ENCODE measurements at places on chromosomes 4 and X.

- no peak for DNase-seq
These were observed 30.4 kb downstream of the ADH7 start for GRCh38 chr4:99404595-99405287.

DNA sequence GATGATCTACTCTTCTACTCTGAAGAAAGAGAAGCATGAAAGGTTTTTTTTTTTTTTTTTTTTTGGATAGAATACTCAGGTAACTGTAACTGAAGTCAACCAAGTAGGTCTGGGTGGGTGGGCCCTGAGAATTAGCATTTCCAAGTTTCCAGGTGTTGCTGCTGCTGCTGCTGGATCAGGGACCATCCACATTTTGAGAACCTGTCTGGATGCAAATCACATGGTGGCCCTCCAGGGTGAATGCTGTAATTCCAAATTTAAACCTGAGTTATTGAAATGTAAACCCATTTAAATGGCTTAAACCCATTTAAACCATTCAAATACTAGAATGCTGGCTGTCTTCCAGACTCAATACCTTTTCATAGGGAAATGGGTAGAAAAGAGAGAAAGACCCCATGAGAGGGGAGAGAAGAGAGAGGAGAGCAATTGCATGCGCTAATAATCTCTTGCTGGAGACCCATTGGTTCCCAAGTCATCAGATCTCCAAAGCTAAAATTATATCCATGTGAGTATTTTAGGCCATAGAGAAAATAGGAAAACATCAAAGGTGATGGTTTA lies 17.6 kb downstream of the SUPT20HL1 start:
- no peak for DNase-seq

DNA sequence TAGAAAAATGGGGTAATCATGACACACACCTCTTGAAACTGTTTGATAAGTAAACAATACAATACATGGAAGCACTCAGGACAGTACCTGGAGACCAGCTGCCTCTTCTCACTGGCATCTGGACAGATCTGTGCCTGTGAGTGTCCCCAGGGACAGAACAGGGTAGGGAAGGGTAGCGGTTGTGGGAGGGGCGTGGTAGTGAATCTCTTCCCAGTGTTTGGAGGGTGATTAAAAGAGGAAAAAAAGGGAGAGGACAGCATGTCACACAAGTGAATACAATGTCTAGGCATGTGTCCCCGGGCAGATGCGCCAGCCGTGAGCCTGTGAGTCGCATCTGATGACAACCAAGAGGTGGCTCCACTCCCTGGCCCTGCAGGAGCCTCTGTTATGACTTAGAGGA lies 138.8 kb upstream of the MSX1 start:
- no peak for DNase-seq

GRCh38 chr4:74284053-74284452 lies 24.2 kb upstream of the EPGN start:
- no peak for DNase-seq
